ENCODE measurements at places on chromosomes 3 and 15. TPM values are rescaled to one million over a fixed set of nuclear protein-coding genes. Genes with fewer than 3 reads are reported as not detected.

- no peak for DNase-seq
- H3K27me3 ChIP-seq, result no peaks in the 10 kb centered on the region
- H3K27ac ChIP-seq, result no peak overlapping the region
- no peaks in the 10 kb centered on the region for H3K36me3 ChIP-seq
- peaks cover 22% of the 10 kb centered on the region for H3K4me1 ChIP-seq
These were observed 220.0 kb downstream of the ZMAT3 start for GRCh38 chr3:178851564-178851963.

DNA sequence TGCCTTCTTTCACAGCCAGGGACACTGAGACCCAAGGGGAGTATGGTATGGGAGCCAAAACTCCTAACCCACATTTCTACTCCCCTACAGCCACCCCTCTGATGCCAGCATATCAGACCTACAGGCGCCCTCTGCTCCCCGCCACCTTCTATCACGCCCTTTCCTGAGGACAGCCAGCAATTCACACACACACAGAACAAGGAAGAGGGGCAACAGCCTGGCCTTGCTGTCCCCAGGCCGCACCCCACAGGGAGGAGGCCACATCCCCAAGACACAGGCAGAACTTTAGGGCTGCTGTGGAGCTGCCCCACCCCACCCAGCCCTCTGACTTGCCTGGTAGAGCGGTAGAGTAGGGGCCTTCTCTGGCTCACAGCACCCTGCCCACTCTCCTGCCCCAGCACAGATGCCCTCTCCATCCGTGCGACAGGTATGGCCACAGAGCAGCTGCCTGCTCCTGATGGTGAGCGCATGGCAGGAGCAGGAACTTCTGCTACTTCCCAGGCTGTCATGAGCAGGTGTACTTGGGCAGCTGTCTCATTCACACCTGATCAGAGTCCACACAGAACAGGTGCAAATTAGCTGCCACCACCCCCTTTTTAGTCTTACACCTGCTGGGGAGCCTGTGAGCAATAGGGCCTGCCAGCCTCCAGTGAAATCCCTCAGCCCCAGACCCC lies 33.4 kb downstream of the CCDC33 start:
- no peaks in the 10 kb centered on the region for H3K36me3 ChIP-seq
- 0 out of 2 replicates have a peak, but pooled peaks cover 3% of the 10 kb centered on the region for H3K27me3 ChIP-seq
- H3K27ac ChIP-seq, result no peak overlapping the region
- no peak for DNase-seq

The FILIP1L gene
- total RNA-seq, result 0.11 TPM

DNA sequence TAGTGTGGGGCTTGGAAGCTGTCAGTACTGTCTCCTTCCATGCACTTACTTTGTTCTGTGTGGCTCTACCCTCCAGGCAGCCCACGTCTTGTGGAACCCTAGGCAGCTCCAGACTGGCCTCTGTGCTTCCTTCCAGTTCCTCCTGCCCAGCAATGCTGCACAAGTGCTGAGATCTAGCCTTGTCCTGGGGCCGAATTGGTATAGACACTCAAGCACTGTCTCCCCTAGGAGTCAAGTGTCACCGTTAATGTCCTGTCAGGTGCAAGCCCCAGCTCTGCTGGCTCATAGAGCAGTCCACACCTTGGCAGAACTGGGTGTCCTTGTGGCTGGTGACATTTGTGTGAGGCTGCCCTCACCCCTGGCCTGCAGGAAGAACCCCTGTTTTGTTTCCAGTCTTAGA lies 130.1 kb downstream of the EEFSEC start:
- H3K27me3 ChIP-seq, result peaks cover 48% of the 10 kb centered on the region
- peaks cover 85% of the 10 kb centered on the region for H3K4me1 ChIP-seq
- DNase-seq, result no peak
- no peaks in the 10 kb centered on the region for H3K36me3 ChIP-seq
- no peak overlapping the region for H3K4me3 ChIP-seq

DNA sequence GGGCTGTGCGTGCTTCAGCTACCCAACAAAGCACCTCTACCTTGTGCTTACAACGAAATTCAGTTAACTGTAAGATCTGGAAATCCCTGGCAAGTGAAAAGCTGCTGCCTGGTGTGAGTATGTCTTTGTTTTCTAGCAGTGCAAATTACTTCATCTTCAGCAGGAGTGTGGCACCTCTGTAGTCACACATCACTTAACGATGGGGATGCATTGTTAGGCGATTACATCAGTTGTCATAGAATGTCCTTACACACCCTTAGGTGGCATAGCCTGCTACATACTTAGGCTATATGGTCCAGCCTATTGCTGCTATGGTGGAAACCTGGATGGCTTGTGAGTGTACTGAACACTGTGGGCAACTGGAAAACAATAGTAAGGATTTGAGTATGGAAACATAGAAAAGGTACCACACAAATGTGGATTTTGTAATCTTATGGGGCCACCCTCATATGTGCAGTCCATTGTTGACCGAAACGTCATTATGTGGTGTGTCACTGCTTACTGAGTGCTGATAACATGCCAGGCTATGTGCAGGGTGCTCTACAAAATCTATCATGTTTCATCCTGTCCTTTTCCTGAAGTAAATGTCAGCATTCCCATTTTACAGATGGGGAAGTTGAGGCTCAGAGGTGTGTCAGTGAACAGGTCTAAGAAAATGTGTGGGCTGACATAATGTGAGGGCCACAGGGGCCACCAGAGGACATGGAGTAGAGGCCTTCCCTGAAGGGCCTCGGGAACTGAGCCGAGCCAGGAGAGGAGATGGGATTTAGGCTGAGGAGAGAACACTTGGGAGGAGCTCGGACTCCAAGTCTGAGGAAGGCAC lies 173.5 kb downstream of the VGLL4 start:
- no peak for DNase-seq
- H3K4me1 ChIP-seq, result peaks cover 7% of the 10 kb centered on the region
- H3K4me3 ChIP-seq, result no peak overlapping the region
- no peak overlapping the region for H3K27ac ChIP-seq
- no peaks in the 10 kb centered on the region for H3K27me3 ChIP-seq

DNA sequence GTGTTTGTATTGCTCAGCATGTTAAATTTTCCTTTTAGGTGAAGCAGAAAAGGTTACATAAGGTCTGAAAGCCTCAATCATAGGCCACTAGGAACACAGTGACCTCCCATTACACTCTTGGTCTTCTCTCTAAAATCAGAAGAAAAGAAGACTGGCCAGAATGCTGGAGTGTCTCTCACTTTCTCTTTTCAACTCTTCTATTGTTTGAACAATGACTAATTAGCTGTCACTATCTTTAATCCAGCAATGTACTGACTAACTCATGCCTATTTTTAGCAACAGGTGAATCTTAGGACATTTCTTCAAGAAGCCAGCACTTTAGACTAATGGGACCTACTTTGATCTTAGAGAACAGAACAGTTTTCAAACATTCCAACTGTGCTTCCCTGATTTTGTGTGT lies 142.8 kb downstream of the TGFBR2 start:
- H3K4me3 ChIP-seq, result no peak overlapping the region
- peaks cover 38% of the 10 kb centered on the region for H3K4me1 ChIP-seq
- H3K36me3 ChIP-seq, result no peaks in the 10 kb centered on the region
- DNase-seq, result no peak

The TM2D3 gene
- total RNA-seq, result 23.1 TPM

The PATL2 gene
- 1.2 TPM for total RNA-seq

The SUCLG2 gene
- total RNA-seq, result 57.4 TPM

- H3K4me1 ChIP-seq, result peaks cover 4% of the 10 kb centered on the region
- H3K27ac ChIP-seq, result no peak overlapping the region
- no peaks in the 10 kb centered on the region for H3K36me3 ChIP-seq
- H3K27me3 ChIP-seq, result peaks cover 2% of the 10 kb centered on the region
- DNase-seq, result no peak
These were observed 158.5 kb upstream of the SMAD3 start for GRCh38 chr15:66906668-66907614.

The KCNH8 gene
- total RNA-seq, result 2.8 TPM

- peaks cover 10% of the 10 kb centered on the region for H3K4me1 ChIP-seq
- peaks cover 7% of the 10 kb centered on the region for H3K27me3 ChIP-seq
- no peak within 1 kb of the TSS for H3K27ac ChIP-seq
- no peaks in the 10 kb centered on the region for H3K36me3 ChIP-seq
These were observed at the start of gene CCR9 for GRCh38 chr3:45885979-45886705. Gene CCR9, plus strand, starts transcription at chr3:45886543. Its CDS starts 8,391 bp downstream, at chr3:45894934.

DNA sequence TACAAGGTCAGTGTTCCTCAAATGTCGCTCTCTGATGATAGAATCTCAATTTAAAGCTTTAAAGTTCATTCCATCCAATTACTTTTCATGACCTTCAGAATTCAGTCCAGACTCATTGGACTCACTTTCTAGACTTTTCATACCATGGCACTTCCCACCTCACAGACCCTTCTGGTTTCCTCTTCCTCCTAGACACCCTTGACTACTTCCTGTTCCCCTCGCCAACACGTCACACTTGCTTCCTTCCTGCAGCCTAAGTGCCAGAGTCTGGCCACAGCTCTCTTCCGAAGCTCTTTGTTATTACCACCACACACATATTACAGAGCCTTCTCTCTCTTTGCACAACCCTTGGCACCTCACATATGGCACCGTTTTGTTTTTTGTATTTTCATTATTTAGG lies 59.1 kb upstream of the UMPS start:
- no peaks in the 10 kb centered on the region for H3K4me1 ChIP-seq
- no peaks in the 10 kb centered on the region for H3K27me3 ChIP-seq
- no peaks in the 10 kb centered on the region for H3K36me3 ChIP-seq

The HYAL3 gene
- total RNA-seq, result 3.2 TPM

GRCh38 chr15:61033940-61034677 lies 195.0 kb downstream of the RORA start:
- peaks cover 45% of the 10 kb centered on the region for H3K4me1 ChIP-seq
- no peak overlapping the region for H3K27ac ChIP-seq
- no peak overlapping the region for H3K4me3 ChIP-seq

The C15orf62 gene
- total RNA-seq, result 0.72 TPM

DNA sequence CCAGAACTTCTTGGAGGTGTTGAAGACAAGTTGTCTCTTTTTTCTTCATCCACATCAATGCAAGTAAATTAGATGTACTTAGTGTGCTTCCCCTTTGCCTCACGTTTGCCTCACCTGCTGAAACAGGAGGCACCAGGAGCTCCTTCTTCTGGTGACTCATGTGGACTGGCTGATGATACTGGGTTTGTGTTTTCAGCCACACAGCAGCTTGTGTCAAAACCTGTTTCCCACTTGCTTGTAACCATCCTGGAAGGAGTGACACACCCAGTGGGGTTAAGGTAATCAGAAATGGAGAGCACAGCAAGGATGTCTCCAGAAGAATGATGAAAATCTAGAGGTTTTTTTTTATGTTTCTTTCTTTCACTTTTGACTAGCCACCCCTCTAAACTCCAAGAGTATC lies 143.3 kb upstream of the RBMS3 start:
- DNase-seq, result no peak
- no peaks in the 10 kb centered on the region for H3K27me3 ChIP-seq
- H3K4me1 ChIP-seq, result no peaks in the 10 kb centered on the region
- H3K4me3 ChIP-seq, result no peak overlapping the region

GRCh38 chr15:74622758-74623157 lies 7.1 kb downstream of the CLK3 start:
- peaks cover 10% of the 10 kb centered on the region for H3K4me1 ChIP-seq
- no peak for DNase-seq
- H3K36me3 ChIP-seq, result peaks cover 75% of the 10 kb centered on the region
- H3K27ac ChIP-seq, result no peak overlapping the region
- no peak overlapping the region for H3K4me3 ChIP-seq

DNA sequence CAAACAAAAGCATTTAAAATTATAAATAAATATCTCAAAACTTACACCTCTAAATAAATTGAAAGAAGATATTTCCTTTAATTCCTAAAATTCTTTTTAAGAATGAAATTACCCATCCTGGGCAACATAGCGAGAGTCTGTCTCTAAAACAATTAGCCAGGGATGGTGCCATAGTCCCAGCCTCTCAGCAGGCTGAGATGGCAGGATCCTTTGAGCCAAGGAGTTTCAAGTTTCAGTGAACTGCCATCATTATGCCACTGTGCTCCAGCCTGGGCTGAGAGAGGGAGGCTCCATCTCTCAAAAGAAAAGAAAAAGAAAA lies 25.4 kb downstream of the AADAC start:
- H3K36me3 ChIP-seq, result no peaks in the 10 kb centered on the region
- peaks cover 14% of the 10 kb centered on the region for H3K4me1 ChIP-seq
- no peak overlapping the region for H3K4me3 ChIP-seq
- no peak for DNase-seq
- no peak overlapping the region for H3K27ac ChIP-seq
- H3K27me3 ChIP-seq, result no peaks in the 10 kb centered on the region

The HRG gene
- total RNA-seq, result 0.11 TPM

GRCh38 chr3:180612364-180612763 lies 10.4 kb downstream of the TTC14 start:
- no peaks in the 10 kb centered on the region for H3K4me1 ChIP-seq
- peaks cover 36% of the 10 kb centered on the region for H3K36me3 ChIP-seq
- no peak for DNase-seq
- H3K27me3 ChIP-seq, result no peaks in the 10 kb centered on the region
- H3K4me3 ChIP-seq, result no peak overlapping the region
- no peak overlapping the region for H3K27ac ChIP-seq

The CPN2 gene
- 0.09 TPM for total RNA-seq

DNA sequence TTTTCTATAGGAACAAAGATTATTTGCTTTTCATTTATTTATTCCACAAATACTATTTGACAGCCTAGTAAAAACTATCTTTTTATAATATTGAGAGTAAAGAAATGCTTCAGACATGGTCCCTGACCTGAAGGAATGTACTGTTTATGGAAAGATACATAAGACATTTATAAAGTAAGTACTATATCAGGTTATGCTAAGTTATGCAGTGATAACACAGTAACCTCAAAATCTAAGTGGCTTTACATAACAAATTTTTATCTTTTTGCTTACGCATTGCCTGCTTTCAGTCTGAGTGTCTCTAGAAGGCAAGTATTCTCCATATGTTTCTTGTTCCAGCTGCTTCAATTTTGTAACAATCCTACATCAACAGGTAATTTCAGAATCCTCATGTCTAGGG lies 694.0 kb downstream of the SQOR start:
- no peaks in the 10 kb centered on the region for H3K36me3 ChIP-seq
- no peaks in the 10 kb centered on the region for H3K27me3 ChIP-seq
- no peak for DNase-seq
- H3K27ac ChIP-seq, result no peak overlapping the region
- H3K4me3 ChIP-seq, result no peak overlapping the region

GRCh38 chr3:146035366-146035765 lies 125.6 kb downstream of the PLOD2 start:
- peaks cover 2% of the 10 kb centered on the region for H3K36me3 ChIP-seq
- no peak overlapping the region for H3K27ac ChIP-seq
- H3K4me1 ChIP-seq, result peaks cover 14% of the 10 kb centered on the region
- H3K4me3 ChIP-seq, result no peak overlapping the region

GRCh38 chr3:14147066-14147435 lies 22.2 kb downstream of the TMEM43 start:
- H3K36me3 ChIP-seq, result peaks cover 15% of the 10 kb centered on the region
- no peak overlapping the region for H3K4me3 ChIP-seq
- peaks cover 31% of the 10 kb centered on the region for H3K4me1 ChIP-seq
- no peak for DNase-seq
- H3K27me3 ChIP-seq, result no peaks in the 10 kb centered on the region

GRCh38 chr3:58082047-58082446 lies 73.8 kb downstream of the FLNB start:
- peaks cover 39% of the 10 kb centered on the region for H3K36me3 ChIP-seq
- H3K4me3 ChIP-seq, result no peak overlapping the region

DNA sequence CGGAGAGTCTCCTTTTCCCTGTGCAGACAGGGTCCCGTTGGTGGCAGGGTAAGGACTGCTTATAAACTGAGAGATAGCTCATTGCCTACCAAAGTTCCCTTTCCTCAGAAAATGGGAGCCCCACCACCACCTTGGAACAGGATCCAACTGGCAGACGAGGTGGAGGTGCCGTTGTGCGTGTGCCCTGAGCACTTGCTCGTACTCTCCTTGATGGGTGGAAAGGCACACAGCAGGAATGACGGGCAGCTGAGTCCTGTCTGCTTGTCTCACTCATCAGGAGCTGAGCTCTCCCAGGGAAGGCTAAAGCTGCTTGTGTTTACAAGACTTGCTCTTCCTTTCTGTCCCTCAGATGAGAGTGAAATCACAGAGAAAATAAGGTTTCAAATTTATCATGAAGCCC lies 60.7 kb downstream of the B3GNT5 start:
- no peaks in the 10 kb centered on the region for H3K4me1 ChIP-seq
- H3K4me3 ChIP-seq, result no peak overlapping the region
- H3K27ac ChIP-seq, result no peak overlapping the region
- no peak for DNase-seq
- no peaks in the 10 kb centered on the region for H3K27me3 ChIP-seq
- peaks cover 12% of the 10 kb centered on the region for H3K36me3 ChIP-seq

Data from WTC11 (cell line).